ENCODE measurements at places on chromosomes 12 and 14.

DNA sequence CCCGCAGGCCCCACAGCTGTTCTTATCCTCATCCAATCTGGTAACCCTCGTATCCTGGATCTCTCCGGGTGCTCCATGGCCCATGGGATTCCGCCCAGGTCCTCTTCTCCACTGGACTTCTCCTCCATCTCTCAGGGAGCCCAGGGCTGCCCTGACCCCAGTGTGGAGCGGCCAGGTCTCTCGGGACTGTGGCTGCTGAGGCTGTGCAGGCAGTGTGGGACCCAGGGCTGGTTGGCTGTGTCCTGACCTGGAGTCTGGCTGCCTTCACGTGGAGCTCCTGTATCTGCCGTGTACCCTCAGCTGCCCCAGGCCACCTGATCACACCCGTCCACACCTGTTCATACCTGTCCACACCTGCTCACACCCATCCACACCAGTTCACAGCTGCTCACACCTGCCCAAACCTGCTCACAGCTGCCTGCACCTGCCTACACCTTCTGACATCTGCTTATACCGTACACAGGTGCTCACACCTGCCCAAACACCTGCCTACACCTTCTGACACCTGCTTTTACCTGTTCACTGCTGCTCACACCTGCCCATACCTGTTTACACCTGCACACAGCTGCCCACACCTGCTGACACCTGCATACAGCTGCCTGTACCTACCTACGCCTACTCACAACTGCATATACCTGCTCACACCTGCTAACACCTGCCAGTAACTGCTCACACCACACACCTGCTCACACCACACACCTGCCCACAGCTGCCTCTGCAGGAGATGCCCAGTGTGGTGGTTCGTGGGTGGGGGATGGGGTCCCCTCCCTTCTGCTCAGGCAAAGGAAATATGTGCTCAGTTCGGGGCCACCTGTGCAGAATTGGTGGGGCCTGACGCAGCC is 92.2 kb downstream of the GALNT9 start:
- DNase-seq: no peak

GRCh38 chr12:18368594-18368993 is 107.3 kb downstream of the PIK3C2G start:
- no peak for DNase-seq

DNA sequence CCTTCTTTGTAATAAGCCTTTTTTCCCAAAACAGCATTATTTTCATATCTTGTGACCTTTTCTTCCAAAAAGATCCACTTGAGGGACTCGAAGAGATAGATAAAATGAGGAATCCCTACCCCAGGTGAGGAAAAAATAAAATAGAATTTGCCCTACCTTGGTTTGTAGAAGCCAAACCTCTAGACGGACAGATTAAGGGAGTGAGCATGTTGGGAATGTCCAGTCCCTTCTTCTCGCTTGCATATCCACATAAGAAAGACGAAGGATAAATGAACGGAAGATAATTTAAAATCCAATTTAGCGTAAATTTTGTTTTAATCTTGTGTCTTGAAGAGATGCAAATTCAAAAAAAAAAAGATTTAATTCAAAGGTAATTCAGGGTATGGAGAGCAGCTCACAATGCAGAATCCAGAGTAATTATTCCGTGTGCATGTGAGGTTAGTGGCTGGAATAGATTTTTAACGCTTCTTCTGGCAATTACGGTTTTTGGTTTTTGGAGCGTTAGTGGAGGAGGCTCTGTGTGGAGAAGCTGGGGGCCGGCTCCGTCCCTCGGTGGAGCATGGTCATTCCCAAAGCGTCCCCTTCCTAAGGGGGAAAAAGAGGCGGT is 1.5 kb downstream of the GRIN2B start:
- DNase-seq: no peak

- peak; percentile 83 for DNase-seq
Measured at GRCh38 chr14:89040460-89041256, 216.2 kb downstream of the TTC8 start.

- DNase-seq: no peak
Measured at GRCh38 chr14:77682158-77682553, 25.7 kb downstream of the ALKBH1 start.

- DNase-seq: no peak
Measured at GRCh38 chr14:88191605-88192004, 131.5 kb downstream of the KCNK10 start.

GRCh38 chr14:96037891-96038557 is 1.1 kb upstream of the C14orf132 start:
- no peak for DNase-seq

- DNase-seq: no peak
Measured at GRCh38 chr12:2298556-2299200, 245.9 kb downstream of the CACNA1C start.

DNA sequence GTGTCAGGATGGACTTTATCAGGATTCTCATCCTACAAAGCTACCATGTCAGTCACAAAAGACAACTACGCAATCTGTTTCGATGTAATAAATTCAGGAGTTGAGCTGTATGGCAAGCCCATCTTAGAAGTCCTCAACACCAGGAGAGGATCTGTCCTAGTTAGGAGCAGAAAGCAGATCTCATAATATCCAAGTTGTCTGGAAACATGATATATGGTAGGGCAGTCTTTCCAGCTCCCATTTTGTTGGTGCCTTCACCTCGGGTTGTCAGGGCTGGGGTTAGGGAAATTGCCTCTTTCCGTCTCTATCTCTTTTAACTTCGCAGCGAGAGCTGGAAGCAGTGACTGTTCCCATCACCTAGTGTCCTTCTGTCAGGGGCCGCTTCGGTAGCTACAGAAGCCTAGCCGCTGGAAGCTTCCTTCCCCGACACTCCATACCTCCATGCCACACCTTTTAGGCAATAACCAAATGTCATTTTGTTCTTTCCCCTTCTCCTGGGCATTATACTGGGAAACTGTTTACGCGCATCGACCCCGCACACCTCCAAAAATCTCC is 1.4 kb downstream of the NIN start:
- DNase-seq: no peak

DNA sequence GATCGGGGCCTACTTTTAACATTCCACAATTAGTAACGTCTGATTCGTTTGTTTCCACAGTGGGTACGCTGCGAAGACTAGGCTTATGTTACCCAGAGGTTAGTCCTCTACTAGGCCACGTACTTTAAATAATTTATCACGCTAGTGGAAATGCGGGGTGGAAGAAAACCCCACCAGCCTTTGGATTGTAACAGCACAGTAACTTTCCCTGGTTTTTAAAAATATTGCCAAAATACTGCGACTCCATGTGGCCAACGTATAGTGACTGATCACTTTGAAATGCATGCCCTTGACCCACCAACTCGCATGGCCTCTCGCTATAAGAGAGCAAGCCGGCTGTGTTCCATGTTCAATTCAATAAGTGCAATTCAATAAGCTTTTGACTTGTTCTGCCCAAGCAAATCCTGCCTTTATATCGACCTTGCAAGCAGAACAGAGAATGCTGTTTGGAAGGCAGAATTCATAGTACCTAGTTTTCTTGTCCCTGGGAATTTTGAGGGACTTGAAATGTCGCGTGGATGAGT is 882 bp upstream of the GTF2A1 start:
- DNase-seq: no peak
